Left ventricle myocardium superior (tissue), 1 donor: ENCODE measurements at places on chromosomes 2 and 18. TPM values are rescaled to one million over a fixed set of nuclear protein-coding genes. Genes with fewer than 3 reads are reported as not detected.

ZNF521 gene
- total RNA-seq: 28.8 TPM

PSTPIP2 gene
- 2.7 TPM for total RNA-seq

MEP1B gene
- not detected for total RNA-seq

SANBR gene
- 6.4 TPM for total RNA-seq

SH3RF3 gene
- total RNA-seq: 7.4 TPM

DNA sequence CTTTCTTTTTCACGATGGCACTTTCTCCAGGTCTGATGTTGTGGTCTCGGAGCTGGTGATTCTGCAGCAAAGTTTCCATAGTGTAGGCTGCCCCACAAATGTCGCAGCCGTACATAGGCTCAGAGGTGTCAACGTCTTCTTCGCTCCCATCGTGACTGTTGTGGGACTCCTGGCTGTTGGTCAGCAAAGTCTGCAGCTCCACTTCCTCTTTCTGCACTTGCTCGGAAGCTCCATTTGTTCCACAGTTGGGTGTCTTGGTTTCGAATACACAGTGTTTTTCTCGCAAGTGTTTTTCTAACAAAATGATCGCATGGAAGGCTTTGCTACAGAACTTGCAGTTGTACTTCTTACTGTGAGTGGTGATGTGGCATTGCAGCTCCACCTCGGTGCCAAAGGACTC, 126.8 kb downstream of the ZNF521 start:
- DNase-seq: no peak

DNA sequence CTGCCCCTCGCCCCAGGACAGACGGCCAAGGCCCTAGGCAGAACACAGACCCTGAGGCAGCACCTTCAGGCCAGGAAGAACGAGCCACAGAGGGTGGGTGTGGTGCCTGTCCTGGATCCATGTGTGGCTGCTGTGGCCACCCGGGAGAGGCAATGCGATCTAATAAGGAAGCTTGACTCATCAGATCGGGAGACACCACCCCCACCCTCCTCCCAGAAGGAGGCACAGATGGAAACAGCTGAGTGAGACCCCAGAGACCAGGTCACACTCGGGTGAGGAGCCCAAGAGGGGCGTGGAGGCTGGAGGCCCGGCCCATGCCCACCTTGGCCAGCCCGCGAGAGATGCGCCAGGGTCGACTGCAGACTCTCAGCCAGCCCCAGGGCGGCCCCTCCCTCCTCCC, 20.3 kb downstream of the KCNG2 start:
- no peak for DNase-seq

GRCh38 chr2:118223992-118224894, 136.0 kb downstream of the INSIG2 start:
- no peak for DNase-seq

GRCh38 chr18:45374878-45375630, 240.2 kb upstream of the SLC14A2 start:
- DNase-seq: no peak
